COR-L47 (cell line): ENCODE measurements at places on chromosomes 7 and 10.
A peak's percentile ranks its signal among the peaks of the same experiment; 100 is the strongest.

DNA sequence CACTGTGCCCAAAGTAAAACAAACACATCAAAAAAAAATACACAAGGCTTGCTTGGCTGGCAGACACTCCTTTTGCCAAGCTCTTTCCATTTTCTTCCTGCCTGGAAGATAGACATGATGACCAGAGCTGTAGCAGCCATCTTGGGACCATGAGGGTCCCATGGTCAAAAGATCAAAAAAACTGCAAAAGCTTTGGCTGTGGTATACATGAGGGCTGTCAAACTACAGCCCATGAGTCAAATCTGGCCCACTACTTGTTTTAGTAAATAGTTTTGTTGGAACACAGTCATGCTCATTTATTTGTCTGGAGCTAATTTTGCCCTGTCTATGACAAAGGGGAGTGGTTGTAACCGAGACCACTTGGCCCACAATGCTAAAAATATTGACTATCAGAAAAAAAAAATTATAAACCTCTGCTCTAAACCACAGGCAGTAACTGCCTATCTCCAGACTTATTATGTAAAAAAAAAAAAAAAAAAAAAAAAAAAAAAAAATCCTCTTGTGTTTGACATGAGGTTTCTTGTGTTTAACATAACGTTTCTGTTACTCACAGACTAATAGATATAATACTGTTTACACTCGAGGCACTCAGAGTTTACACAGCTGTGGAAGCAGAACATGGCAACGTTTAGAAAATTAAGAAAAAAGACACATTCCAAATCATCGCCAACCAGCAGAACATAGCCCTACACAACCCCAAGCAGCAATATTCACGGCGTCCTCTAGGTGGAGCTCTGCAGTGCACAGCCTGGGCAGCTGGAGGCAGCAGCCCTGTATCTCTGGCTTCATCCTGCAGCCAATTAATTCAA is 36.9 kb downstream of the ASB13 start:
- peak; percentile 32 for DNase-seq

GRCh38 chr7:9349625-9350024 is 916.2 kb downstream of the NXPH1 start:
- DNase-seq, result no peak

GRCh38 chr7:44959433-44959951 is 19.3 kb downstream of the MYO1G start:
- DNase-seq, result no peak

GRCh38 chr7:5431560-5432015 is 8.0 kb upstream of the TNRC18 start:
- no peak for DNase-seq

- no peak for DNase-seq
Measured at GRCh38 chr7:35420656-35421055, 166.8 kb upstream of the TBX20 start.

DNA sequence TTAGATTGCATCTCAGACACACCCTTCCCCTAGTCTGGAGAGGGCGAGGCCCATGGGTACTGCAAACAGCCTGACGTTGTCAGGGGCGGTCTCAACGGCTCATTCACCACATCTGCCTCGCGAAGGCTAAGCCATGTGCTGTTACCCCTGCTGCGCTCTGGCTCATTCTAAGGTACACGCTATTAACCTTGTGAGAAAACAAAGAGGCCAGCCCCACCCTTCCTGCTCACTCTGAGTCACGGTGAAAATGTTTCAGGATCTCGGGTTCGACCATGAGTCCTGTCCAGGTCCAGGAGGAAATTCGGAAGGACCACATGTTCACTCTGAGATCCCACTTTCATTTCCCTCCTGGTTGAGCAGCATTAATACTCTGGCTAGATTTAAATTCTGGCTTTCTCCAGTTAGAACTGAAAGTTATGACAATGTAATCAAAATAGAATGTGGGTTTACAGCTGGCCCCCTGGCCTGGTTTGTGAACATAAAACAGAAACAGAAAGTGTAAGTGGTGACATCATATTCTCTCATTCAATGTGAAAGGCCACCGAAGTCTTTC is 55.2 kb downstream of the EGFR start:
- DNase-seq, result peak; percentile 93

DNA sequence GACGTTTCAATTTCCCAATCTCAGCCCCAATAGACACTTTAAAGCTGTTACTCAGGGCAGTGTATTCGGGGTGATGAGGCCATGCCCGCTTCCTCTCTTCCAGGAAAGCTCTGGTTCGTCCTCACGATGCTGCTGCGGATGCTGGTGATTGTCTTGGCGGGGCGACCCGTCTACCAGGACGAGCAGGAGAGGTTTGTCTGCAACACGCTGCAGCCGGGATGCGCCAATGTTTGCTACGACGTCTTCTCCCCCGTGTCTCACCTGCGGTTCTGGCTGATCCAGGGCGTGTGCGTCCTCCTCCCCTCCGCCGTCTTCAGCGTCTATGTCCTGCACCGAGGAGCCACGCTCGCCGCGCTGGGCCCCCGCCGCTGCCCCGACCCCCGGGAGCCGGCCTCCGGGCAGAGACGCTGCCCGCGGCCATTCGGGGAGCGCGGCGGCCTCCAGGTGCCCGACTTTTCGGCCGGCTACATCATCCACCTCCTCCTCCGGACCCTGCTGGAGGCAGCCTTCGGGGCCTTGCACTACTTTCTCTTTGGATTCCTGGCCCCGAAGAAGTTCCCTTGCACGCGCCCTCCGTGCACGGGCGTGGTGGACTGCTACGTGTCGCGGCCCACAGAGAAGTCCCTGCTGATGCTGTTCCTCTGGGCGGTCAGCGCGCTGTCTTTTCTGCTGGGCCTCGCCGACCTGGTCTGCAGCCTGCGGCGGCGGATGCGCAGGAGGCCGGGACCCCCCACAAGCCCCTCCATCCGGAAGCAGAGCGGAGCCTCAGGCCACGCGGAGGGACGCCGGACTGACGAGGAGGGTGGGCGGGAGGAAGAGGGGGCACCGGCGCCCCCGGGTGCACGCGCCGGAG is 2.6 kb downstream of the GJD4 start:
- DNase-seq, result no peak

- DNase-seq, result no peak
Measured at GRCh38 chr7:47288060-47288459, 293.9 kb downstream of the TNS3 start.

GRCh38 chr10:3494131-3494837 is 290.7 kb downstream of the KLF6 start:
- no peak for DNase-seq

DNA sequence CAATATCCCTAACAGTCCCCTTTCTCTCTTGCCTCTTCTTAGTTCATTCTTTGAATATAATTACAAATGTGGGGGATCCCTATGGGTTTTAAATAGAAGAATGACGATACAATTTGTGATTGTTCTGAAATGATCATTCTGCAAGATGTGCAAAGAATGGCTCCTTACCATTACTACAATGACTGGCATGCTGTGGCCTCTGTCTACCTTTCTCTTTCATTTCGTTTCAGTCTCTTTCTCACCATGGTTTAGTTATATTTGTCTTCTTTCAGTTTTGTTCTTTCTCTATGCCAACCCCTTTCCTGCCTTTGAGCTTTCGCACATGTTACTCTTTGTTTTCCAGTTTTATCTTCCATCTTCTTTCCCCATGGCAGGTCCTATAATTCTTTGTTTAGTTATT is 176.5 kb downstream of the SUGCT start:
- no peak for DNase-seq

DNA sequence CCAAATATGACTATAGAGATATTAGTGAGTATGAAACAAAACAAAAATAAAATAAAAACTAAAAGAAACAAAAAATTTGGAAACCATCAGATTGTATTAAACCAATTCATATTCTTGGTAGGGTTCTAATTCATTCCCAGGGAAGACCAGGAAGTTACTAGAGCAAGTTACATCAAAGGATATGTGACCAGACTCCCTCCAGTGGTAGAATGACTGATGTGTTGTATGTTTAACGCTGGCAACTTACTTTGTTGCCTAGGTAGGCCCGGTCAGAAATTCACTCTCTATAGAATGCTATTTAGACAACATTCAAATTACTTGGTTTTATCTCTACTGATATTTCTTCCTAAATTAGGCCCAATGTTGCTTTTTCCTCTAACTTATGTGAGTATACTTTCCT is 5.2 kb downstream of the PHYHIPL start:
- DNase-seq, result peak; percentile 69

- DNase-seq, result no peak
Measured at GRCh38 chr10:79262959-79263746, 84.1 kb upstream of the PPIF start.
